AG04450 (cell line): ENCODE measurements at places on chromosomes 3 and 15.

GRCh38 chr3:42721690-42722089 is 19.1 kb upstream of the HHATL start:
- DNase-seq: no peak

DNA sequence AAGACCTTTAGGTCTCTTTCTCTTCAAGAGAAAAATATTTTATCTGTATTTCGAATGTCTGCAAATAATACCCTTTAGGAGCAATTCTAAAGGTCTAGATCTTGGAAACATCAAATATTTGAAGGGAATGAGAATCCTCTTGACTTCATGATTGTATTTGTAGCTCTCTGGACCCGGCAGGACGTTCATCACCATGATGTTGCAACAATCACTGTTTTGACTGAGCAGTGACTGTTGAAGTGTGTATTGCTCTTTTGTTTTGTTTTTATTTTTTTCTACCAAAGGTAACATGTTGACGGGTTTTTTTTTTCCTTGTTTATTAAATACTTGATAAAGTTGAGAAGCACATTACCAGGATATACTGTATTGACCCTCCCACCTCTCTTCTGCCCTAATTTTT is 55.3 kb upstream of the CCR4 start:
- DNase-seq: no peak

DNA sequence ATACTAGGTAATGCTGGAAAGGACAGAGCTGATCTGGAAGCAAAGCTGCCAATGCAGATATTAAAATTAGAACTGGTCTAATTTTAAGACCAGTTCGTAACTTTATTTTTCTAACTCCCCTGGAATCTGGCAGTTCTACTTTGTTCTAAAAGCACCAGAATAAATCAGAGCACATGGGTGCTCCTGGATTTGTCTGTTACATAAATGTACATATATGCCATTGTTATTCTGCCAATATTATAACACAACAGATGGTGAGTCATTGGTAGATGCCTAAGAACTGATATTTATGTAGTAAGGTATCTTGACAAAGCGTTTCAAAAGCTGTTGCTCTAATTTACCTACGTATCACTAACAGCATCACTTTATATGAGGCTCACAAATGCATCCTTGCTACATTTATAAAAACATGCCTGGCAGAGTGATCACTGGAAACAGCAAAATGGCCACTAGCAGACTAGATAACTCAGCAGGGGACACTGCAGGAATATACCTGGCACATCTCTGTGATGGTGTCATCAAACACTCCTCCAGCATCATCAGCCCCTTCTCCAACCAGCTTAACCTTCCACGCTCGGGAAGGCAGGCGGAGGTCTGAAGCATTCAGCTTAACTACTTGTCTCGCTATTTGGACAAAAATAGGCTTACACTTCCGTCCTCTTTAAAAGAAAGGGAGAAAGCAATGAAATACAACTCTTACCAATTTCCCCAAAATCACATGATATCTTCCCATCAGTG is 26.2 kb downstream of the FBXL22 start:
- DNase-seq: no peak

DNA sequence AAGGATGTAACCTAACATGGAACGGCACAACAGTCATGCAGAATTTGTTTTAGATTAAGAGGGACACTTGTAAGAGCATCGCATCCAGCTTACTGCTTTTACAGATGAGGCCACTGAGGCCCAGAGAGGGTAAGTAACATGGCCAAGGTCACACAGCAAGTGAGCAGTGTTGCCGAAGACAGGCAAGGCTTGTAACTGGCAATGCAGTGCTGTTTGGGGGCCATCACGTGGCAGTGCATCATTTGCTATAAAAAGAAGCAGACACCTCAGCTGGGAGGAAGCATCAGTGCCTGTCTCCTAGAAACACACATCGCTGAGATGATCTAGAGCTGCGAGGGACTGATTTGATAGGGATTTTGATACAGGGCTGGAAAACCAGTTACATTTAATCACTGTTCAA is 108.2 kb upstream of the PROK2 start:
- no peak for DNase-seq

- DNase-seq: no peak
These were observed 32.3 kb upstream of the OCA2 start for GRCh38 chr15:28131400-28131799.
